ENCODE measurements at places on chromosomes 11 and 22.

DNA sequence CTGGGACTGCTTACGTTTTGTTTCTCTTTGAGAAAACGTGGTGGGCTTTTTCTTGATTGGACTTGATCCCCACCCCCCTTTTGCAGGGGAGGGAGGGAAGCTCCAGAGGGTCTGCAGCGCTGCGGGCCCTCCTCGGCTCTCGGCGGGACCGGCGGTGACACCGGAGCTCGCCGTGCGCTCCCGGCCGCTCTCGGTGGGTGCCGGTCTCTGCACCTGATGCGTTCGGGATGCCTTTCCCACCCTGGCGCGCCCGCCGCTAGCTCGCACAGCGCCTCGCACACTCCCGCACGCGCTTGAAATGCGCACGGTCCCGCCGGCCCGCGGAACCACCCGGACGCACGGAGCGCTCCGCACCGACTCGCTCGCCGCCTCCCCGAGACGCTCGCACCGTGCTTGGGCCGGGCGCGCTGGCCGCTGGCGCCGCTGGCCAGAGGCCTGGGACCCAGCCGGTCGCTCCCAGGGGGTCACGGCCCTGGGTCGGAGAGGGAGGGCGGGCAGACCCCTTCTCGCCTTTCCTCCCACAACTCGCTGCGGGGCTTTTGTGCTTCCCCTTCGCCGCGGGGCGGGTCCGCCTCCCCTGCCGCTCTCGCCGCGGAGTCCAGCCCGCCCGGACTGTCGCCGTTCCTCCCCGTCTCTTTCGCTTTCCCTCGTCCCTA, 1.0 kb downstream of the ZBTB16 start:
- H3K4me3 ChIP-seq, result peak overlapping the region; percentile 44
- H3K36me3 ChIP-seq, result no peaks in the 10 kb centered on the region
- H3K27ac ChIP-seq, result no peak overlapping the region
- no peaks in the 10 kb centered on the region for H3K4me1 ChIP-seq

DNA sequence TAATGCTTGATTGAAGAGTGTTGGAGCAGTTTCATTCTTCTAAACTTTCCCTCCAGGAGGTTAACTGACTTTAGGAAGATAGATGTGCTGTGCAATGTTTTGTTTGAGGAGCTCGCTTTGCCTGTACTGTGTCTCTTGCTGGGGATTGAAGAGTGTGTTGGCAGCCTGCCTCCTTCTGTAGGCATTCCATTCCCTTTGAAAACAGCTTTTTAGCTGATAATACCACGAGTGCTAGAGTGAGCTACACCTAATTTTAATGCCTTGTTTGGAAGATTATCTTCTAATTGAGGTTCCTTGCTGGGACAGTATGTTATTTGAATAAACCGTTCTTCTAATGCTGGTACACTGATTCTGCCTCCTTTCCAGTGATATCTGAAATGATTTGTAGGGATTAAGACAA, 7.2 kb downstream of the DDX10 start:
- peaks cover 29% of the 10 kb centered on the region for H3K36me3 ChIP-seq
- no peaks in the 10 kb centered on the region for H3K27me3 ChIP-seq
- no peak for DNase-seq
- H3K4me3 ChIP-seq, result no peak overlapping the region

DNA sequence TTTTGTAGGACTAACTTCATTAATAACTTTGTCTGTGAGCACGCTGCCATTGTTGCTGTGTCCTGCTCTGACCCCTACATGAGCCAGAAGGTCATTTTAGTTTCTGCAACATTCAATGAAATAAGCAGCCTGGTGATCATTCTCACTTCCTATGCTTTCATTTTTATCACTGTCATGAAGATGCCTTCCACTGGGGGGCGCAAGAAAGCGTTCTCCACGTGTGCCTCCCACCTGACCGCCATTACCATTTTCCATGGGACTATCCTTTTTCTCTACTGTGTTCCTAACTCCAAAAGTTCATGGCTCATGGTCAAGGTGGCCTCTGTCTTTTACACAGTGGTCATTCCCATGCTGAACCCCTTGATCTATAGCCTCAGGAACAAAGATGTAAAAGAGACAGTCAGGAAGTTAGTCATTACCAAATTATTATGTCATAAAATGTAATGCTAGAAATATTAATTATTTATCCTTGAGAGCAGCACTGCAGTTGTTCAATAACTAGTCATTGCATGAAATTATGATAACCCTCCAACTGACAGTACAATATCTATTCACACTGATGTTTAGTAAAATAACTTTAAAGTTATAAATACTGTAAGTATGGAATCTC, 46.4 kb upstream of the OR5D13 start:
- H3K4me3 ChIP-seq, result no peak overlapping the region
- DNase-seq, result peak; percentile 11
- H3K4me1 ChIP-seq, result no peaks in the 10 kb centered on the region
- H3K27ac ChIP-seq, result no peak overlapping the region
- no peaks in the 10 kb centered on the region for H3K36me3 ChIP-seq

DNA sequence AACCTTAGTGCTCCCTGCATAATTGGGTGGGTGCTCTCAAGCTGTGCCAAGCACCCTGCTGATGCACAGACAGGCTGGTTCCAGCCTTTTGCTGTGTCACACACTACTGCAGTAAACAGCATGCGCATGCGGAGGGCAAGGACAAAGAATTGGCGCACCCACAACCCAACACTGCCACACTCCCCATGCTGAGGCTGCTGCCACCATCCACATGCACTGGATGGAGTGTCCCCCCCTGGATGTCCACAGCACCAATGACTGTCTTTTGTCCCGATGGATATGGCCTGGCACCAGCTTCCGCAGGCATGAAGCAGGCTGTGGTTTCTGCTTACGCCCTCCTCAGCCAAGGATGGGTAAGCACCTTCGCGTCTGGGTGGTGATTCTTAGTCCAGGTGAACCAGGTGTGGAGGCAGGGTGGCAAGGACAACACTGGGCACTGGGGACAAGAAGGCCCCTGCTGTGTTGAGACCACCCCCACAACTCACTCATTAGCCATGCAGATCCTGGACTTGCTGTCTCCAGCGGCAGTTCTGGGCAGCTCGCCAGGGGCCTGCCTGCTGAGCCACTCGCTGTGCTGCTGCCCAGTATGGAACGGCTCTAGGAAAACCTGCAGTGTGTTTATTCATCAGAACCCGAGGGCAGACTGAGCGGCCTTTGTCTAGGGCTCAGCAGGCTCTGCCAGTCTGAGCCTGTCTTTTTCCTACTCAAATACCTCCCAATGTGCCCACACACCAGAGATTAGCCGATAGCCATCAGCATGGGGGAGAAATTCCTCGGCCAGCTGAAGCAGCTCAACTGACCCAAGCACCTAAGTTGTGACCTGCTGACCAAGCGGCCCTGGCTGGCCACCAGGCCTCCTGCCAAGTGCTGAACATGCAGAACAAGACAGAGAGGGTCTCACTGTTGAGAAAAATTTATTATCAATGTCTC, 8.2 kb upstream of the NAP1L4 start:
- peaks cover 13% of the 10 kb centered on the region for H3K36me3 ChIP-seq
- H3K4me1 ChIP-seq, result peaks cover 43% of the 10 kb centered on the region
- peak overlapping the region; percentile 55 for H3K27ac ChIP-seq

DNA sequence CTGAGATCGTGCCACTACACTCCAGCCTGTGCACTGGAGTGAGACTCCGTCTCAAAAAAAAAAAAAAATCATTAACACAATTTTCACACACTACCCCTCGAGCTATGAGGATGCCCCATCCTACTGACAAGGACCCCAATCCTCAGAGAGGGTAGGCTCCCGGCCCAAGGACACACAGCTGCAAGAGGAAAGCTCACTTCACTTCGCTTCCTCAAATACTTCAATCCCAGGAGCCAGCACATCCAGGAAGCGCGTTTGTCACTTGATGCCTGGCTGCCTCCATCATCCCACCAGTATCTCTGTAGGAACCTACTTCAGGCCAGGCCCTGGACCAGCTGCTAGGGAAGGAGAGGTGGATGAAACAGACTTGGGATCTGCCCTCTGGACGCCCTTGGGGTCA, 144.0 kb downstream of the CRYBB2 start:
- H3K4me3 ChIP-seq, result no peak overlapping the region
- H3K4me1 ChIP-seq, result no peaks in the 10 kb centered on the region
- no peaks in the 10 kb centered on the region for H3K27me3 ChIP-seq

GRCh38 chr11:122633219-122633829, 22.2 kb upstream of the UBASH3B start:
- H3K4me1 ChIP-seq, result no peaks in the 10 kb centered on the region
- H3K27ac ChIP-seq, result no peak overlapping the region
- no peaks in the 10 kb centered on the region for H3K36me3 ChIP-seq
- no peak overlapping the region for H3K4me3 ChIP-seq
- no peaks in the 10 kb centered on the region for H3K27me3 ChIP-seq
- DNase-seq, result peak; percentile 49

DNA sequence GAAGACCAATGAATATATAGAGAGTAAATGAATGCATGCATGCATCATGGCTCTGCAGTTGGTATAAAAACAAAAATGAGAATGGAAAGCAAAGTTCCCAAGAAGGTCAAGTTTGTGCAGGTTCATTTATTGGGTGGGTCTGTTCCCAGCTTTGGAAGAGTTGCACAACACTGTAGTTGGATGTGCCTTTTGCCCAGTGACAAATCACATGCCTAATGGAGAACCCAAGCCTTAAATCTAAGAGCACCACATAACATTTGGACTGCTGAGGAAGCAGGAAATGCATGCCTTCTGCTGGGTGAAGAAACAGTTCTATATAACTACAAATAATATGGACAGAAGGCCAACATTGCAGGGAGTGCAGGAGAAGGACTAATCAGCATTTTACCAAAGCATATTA, 30.6 kb downstream of the PRCP start:
- no peak for DNase-seq
- no peaks in the 10 kb centered on the region for H3K27me3 ChIP-seq
- H3K27ac ChIP-seq, result no peak overlapping the region
- H3K4me1 ChIP-seq, result no peaks in the 10 kb centered on the region
- H3K4me3 ChIP-seq, result no peak overlapping the region

DNA sequence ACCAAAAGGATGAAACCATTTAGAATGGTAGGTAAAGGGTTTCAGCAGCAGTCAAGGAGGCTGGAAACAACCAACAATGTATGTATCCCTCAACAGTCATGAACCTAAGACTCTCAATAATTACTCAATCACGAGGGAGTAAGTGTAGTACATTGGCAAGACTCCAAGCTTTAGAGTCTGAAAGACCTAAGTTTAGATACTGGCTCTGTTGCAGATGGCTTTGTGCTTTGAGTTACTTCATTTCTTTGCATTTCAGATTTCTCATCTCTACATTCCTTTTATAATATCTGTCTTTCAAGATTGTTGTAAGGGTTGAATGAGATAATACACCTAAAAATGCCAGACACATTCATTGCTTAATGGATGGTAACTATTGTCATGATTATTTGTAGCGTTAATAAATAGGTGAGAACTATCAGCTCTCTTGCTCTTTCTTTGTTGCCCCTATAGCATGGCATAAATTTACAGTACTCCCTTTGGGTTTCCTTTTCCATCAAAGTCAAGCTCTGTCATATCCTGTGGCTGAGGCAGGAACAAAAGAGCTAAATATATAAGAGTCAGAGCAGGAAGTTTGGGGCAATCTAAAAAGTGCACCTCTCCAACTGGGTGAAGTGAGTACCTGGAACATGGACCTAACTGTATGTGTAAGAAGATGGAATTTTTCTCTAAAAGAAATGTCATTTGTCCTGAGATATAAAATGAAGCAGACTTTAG, 228.2 kb upstream of the ZC3H12C start:
- H3K27ac ChIP-seq, result no peak overlapping the region
- no peak for DNase-seq
- peaks cover 11% of the 10 kb centered on the region for H3K4me1 ChIP-seq
- no peaks in the 10 kb centered on the region for H3K27me3 ChIP-seq

- no peak for DNase-seq
- H3K27ac ChIP-seq, result no peak overlapping the region
- no peaks in the 10 kb centered on the region for H3K27me3 ChIP-seq
- no peak overlapping the region for H3K4me3 ChIP-seq
- H3K36me3 ChIP-seq, result no peaks in the 10 kb centered on the region
Measured at GRCh38 chr11:15967166-15967565, 389.2 kb downstream of the SOX6 start.

GRCh38 chr22:39097098-39098020, at the start of gene APOBEC3H:
APOBEC3H (plus strand) TSS chr22:39097244; CDS start chr22:39100279, 3,035 bp downstream.
- no peak for DNase-seq
- no peak within 1 kb of the TSS for H3K4me3 ChIP-seq
- H3K36me3 ChIP-seq, result no peaks in the 10 kb centered on the region
- H3K27ac ChIP-seq, result no peak within 1 kb of the TSS
- H3K4me1 ChIP-seq, result no peaks in the 10 kb centered on the region
- H3K27me3 ChIP-seq, result no peaks in the 10 kb centered on the region

GRCh38 chr11:27848423-27848822, 148.2 kb upstream of the BDNF start:
- no peak overlapping the region for H3K27ac ChIP-seq
- DNase-seq, result no peak
- H3K4me1 ChIP-seq, result no peaks in the 10 kb centered on the region
- no peak overlapping the region for H3K4me3 ChIP-seq

DNA sequence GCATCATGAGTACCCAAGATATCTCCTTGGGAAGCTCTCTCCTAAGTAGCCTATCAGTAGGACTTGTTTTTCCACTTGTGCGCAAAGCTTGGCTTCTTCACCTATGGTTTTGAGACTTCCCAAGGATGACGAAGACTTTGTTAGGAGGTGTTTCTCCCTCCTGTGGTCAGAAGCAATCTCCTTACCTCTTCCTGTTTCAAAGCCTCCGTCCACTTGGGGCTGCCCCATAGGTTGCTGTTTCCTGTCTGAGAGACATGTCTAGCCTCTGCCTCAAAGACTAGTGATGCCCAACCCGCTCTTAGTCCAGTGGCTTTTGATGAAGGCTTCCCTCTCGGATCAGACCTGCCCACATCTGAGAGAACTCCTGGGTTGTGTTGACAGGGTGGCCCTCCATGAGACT, 92.9 kb downstream of the TRAF6 start:
- no peaks in the 10 kb centered on the region for H3K36me3 ChIP-seq
- no peak overlapping the region for H3K27ac ChIP-seq
- no peak for DNase-seq
- peaks cover 17% of the 10 kb centered on the region for H3K4me1 ChIP-seq
- H3K4me3 ChIP-seq, result no peak overlapping the region
- H3K27me3 ChIP-seq, result no peaks in the 10 kb centered on the region
